Neural cell (in vitro differentiated cells): ENCODE measurements at places on chromosomes 7 and 10. TPM values are rescaled to one million over a fixed set of nuclear protein-coding genes. Genes with fewer than 3 reads are reported as not detected.

Gene TCAF1
- polyA plus RNA-seq = 172 and 182 TPM in 2 replicates

Gene NKX1-2
- 0.16 and 0.19 TPM in 2 replicates for polyA plus RNA-seq

Gene TMEM270
- polyA plus RNA-seq = not detected in 2 replicates

Gene C7orf33
- polyA plus RNA-seq = not detected in 2 replicates

Gene UFSP1
- 2.4 and 5.0 TPM in 2 replicates for polyA plus RNA-seq

Gene SLC16A12
- 0.04 TPM in 1 of 2 replicates, not detected in the other for polyA plus RNA-seq

Gene FZD8
- polyA plus RNA-seq = 1.6 and 1.9 TPM in 2 replicates

Gene CTAGE8
- not detected in 2 replicates for polyA plus RNA-seq

Gene ANKRD30A
- polyA plus RNA-seq = not detected in 2 replicates

Gene C10orf67
- 0.48 and 3.8 TPM in 2 replicates for polyA plus RNA-seq

Gene CREB5
- 3.2 and 3.7 TPM in 2 replicates for polyA plus RNA-seq

Gene EMX2
- 0.12 and 1.1 TPM in 2 replicates for polyA plus RNA-seq

Gene PLEKHA1
- polyA plus RNA-seq = 87.7 and 91.9 TPM in 2 replicates

Gene EVX1
- polyA plus RNA-seq = not detected in 2 replicates

Gene ABCB4
- not detected in 2 replicates for polyA plus RNA-seq

Gene ZNF789
- polyA plus RNA-seq = 49.9 and 59.8 TPM in 2 replicates

Gene ICA1
- 18.6 and 24.2 TPM in 2 replicates for polyA plus RNA-seq

Gene ATP5MK
- polyA plus RNA-seq = 542 and 917 TPM in 2 replicates

Gene LRRN3
- polyA plus RNA-seq = 119 and 138 TPM in 2 replicates
